Natural killer cell (primary cell): ENCODE measurements at places on chromosomes 7 and 10. TPM values are rescaled to one million over a fixed set of nuclear protein-coding genes. Genes with fewer than 3 reads are reported as not detected.

GRCh38 chr10:102195296-102195870 is 30.7 kb upstream of the ELOVL3 start:
- DNase-seq: no peak

- DNase-seq: no peak
Measured at GRCh38 chr10:72927485-72927884, 27.1 kb downstream of the PLA2G12B start.

GHRHR gene
- total RNA-seq: not detected

ITPRID1 gene
- not detected for total RNA-seq

HSPA12A gene
- not detected for total RNA-seq

GPR26 gene
- total RNA-seq: not detected

INTS15 gene
- 60.7 TPM for total RNA-seq
